ENCODE measurements at places on chromosomes 6 and 20.

DNA sequence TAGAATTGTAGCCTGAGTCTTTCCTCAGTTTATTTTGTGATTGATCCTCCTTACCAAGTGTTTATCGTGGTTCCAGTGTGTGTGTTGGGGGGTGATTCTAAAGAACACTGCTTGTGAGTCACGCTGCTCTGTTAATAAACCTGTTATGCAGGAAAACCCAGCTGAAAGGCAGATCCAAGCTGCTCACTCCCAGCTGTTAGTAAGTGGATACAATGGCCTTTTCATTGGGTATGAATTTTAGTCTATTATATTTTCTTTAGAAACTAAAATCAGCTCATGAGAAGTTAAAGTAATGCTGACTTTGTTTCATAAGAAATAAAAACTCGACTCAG lies 12.2 kb upstream of the DSTN start:
- no peak for DNase-seq

DNA sequence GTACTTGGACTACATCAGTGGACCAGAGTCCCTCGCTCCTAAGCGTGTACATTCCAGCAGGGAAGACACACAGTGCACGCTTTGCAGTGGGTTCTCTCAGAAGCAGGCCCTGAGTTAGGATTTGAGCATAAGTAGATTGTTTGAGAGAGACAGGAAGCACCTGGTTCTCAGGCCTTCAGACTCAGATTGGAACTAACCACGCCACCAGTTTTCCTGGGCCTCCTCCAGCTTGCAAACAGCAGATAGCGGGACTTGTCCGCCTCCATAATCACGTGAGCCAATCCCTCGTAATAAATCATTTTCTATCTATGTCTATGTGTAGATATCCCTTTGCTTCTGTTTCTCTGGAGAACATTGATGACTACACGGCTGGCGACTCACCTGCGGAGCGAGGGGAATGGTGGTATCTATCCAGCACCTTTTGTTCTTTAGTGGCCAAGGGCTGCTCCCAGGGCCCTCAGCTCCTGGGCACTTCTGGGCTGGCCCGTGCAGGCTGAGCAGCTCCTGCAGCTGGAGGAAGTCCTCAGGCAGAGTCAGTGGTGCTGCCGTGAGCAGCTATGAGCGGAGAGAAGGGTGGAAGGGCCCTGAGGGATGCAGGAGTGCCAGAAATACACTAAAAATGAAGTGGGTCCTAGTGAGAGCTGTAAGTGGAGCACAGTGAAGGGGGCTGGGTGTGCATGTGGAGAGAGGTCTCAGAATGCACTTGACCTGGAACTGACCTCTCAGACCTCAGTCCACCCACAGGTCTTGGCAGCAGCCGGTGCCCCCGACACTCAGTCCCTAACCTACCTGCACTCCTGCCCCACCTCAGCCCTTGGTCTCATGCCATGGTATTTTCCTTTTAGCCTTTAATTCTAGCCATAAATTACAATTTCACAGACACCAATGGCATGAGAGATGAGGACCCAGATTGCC lies 76.9 kb downstream of the STK35 start:
- no peak for DNase-seq

DNA sequence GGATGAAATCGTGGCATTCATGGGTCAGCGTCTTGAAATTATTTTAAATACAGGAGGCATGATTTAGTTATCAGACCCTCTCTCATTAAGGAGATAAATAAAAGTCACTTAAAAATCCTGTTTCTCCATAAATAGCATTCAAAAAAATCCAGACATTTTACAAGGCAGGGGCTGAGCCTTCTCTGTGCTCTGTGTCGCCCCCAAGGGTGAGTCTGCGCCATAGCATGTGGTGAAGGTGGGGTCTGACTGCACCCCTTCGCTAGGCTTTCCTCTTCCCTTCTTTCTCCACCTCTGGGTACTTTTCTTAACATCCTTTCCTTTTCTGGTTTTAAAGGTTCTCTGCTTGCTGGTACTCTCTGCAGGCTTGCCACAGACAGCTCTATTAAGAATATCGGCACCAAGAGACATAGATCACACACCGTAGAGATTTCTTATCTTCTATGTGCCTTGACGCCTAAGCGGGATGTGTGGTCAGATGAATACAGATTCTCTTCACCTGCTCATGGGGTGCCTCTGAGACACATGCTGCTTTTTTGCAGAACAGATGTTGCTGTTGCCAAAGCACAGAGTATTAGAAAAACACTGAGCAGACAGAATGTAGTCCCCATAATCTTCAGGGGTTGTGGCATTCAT lies 20.1 kb upstream of the FAM209A start:
- no peak for DNase-seq

GRCh38 chr20:251354-251753 lies 6.2 kb upstream of the DEFB132 start:
- no peak for DNase-seq

DNA sequence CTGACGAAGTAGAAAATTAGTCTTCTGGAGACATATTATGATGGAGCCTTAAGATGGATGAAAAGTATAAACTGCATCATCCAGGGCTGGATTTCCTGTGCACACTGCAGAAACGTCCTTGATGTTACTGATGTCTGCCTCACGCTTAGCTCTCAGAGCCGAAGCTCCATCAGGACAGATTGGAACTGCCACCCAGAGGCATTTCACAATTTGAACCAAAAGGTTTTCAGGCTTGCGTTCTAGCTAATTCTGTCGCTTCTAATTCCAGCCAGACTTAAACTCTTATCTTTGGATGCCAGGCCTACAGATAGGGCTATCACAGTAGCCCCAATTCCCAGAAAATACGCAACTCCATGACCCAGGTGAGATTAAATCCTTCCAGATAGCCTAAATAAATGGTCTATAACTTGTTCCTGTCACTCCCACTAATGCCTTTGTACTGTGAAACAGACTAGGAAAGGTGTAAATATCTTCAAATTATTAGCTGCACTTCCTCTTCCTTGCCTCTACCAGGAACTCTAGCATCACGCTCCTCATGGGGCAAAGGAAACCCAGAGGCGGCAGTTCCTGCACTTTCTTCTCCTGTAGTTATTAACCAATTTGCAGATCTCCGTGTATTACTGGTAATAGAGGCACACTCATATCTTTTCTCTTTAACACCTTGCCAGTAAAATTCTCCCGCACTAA lies 634.6 kb downstream of the PRKN start:
- DNase-seq, result no peak

- no peak for DNase-seq
These were observed 9.3 kb upstream of the ZFP64 start for GRCh38 chr20:52200870-52201269.

DNA sequence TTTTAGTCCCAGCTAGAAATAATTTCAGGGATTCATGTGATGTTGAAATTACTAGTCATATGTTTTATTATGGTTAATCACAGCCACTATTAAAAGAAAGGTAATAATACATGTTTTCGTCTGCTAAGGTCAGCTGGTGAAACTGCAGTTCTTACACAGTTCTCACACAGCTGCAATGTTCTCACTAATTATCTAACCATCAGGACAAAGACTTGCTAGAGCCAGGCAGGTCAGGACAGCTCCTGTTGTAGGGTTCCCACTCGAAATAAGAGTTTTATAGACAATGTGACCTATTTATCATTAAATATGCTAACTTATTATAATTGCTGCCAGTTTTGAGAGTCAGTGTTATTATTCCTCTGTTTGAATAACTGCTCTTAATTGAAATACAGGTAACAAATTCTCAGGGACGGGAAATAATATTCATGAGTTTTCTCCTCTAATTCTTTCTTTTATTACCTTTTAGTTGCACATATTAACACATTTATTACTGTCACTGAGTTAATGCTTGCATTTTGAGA lies 97.9 kb downstream of the GJA1 start:
- no peak for DNase-seq

GRCh38 chr6:152595499-152595898 lies 41.7 kb downstream of the SYNE1 start:
- DNase-seq, result no peak

DNA sequence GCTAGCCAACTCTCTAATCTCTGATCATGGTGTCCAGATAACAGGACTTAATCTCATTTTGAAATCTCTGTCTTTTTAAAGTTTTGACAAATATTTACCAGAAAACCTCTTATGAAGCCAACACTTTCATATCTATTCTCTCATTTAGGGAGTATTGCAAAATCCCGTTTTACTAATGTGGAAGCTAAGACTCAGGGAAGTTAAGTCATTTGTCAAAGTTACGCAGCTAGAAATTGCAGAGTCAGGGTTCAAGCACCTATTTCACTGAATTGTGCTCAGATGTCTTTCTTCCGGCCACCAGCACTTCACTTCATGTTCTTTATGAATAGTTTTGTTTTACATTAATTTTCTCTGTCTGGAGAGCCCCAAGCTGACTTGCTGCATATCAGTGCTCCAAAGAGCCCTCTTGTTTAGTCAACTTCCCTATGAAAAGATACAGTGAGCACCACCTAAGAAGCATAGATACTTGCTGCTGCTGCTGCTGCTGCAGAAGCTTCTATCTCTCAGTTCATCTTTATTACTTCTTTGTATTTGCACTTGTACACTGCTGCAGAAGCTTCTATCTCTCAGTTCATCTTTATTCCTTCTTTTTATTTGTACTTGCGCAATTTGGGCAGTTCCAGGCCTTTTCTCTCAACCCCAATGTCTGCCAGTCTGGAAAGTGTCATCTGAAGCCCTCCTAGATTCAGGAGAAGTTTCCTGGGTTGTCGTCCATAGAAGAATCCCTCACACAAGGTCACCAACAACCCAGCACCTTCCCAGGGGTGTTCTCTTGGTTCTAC lies 329.7 kb downstream of the MAFB start:
- DNase-seq, result no peak

All from stimulated activated CD4-positive, alpha-beta T cell treated with anti-CD3 and anti-CD28 coated beads, Interleukin-2, amount 100 ng/mL, for 4 hours (primary cell).